Kidney epithelial cell (primary cell): ENCODE measurements at places on chromosomes 6 and 20.
A peak's percentile ranks its signal among the peaks of the same experiment; 100 is the strongest.

- DNase-seq = no peak
Observed at GRCh38 chr6:32460528-32460927, 20.8 kb downstream of the HLA-DRA start.

DNA sequence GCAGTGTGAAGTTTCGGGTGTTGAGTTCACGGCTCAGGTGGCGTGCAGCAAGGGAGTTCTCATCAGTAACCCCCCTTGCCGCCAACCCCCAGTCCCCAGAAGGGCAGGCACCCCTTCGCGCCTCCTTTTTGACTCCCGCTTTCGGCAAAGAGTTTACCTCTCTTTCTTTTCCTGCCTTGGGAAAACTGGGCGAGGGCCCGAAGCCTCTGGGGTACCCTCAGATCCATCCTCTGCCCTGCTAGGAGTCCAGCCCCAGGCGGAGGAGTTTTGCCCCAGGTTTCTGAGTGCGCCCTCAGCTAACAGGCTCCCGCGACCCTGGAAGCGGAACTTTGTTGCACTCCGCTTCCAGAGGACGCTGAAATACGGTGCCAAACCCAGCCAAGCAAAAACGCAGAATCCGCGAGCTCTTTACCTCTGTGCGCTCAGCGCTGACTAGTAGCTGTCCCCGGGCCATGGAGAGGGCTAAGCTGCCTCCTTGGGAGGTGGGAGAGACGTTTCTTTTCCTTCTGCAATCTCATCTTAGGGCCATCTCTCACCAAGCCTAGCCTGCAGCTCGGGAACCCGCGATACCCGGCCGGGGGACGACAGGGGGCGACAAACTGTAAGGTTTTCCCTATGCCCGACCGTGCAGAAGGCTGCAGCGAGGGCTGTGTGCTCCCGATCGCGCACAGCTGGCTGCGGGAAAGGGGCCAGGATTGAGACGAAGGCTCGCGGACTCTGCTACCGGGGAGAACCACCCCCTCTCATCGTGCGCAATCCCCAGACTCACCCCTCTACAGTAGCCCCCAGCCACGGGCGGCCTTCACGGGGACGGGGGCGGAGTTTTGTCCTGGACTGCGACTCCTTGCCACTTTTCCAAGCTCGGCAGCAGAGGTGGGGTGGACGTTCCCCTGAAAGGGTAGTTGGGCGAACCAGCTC lies 2.7 kb upstream of the PAX1 start:
- DNase-seq = no peak

DNA sequence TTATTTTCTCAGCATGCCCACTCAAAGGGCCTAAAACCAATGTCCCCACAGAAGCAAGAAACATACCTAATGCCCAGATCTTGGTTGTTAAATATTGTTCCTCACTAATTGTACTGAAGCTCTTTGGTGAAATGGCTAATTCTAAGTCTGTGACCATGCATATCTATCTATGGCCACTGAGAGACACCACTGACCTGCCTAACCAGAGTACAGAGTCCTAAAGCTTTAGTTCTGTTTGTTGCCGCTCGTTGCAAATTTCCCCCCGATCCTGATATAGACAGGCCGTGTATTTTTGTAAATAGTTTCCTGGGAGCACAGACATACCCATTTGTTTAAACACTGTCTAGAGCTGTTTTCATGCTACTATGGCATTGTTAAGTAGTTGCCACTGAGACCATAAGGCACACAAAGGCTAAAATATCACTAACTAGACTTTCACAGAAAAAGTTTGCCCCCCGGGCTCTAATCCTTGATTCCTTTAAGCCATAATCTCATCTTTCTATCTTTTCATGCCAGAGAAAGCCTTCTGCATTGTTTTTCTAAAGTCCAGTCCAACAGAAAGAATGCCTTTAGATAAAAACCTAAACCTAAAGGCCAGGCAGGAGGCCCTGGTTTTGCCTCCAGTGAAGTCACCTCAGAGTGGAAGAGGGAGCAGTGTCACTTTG lies 48.7 kb downstream of the DNAAF9 start:
- no peak for DNase-seq

- DNase-seq = no peak
Observed at GRCh38 chr6:24227556-24227955, 101.5 kb downstream of the NRSN1 start.

GRCh38 chr20:2387180-2387577 lies 6.5 kb downstream of the TGM6 start:
- no peak for DNase-seq

DNA sequence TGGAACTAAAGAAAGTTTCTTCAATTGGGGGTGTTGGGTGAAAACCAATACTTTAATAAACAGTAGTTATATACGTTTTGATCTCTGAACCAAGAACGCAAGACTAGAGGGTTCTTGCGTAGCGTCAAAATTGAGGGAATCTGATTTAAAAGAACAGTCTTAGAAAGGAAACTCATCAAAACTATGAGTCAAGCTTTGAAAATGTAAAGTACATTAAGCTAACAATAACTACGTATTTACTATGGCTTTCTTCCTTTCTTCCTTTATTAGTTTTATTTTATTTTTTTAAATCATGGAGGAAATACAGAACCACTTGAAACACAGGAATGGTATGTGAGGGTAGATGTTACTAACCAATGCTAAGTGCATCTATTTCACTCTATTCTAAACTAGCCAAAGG lies 287.0 kb upstream of the RSPO3 start:
- no peak for DNase-seq

GRCh38 chr6:108242721-108243120 lies 18.1 kb downstream of the SNX3 start:
- no peak for DNase-seq

DNA sequence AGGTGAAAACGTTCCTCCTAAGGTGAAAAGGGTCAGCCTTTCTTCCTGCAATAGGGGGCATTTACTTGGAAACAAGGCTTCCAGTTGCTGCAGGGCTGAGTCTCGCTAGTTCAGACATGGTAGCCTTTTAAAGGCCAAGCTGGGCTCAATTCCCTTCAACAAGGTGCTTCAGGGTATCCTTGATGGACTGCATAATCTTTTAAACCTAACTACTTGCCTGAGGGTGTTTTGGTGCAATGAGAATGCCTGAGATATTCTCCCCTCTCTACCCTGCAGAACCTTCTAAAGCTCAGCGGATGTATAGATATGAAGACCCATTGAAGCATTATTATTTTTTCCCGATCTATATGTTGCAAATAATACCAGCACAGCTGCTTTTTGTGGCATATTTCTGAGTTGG lies 416.1 kb downstream of the QKI start:
- DNase-seq = no peak

- no peak for DNase-seq
Observed at GRCh38 chr6:71259888-71260604, 28.6 kb upstream of the OGFRL1 start.

- DNase-seq = no peak
Observed at GRCh38 chr6:148041546-148041945, 301.1 kb upstream of the SASH1 start.

GRCh38 chr6:64691064-64691463 lies 1016.0 kb downstream of the EYS start:
- DNase-seq = no peak

DNA sequence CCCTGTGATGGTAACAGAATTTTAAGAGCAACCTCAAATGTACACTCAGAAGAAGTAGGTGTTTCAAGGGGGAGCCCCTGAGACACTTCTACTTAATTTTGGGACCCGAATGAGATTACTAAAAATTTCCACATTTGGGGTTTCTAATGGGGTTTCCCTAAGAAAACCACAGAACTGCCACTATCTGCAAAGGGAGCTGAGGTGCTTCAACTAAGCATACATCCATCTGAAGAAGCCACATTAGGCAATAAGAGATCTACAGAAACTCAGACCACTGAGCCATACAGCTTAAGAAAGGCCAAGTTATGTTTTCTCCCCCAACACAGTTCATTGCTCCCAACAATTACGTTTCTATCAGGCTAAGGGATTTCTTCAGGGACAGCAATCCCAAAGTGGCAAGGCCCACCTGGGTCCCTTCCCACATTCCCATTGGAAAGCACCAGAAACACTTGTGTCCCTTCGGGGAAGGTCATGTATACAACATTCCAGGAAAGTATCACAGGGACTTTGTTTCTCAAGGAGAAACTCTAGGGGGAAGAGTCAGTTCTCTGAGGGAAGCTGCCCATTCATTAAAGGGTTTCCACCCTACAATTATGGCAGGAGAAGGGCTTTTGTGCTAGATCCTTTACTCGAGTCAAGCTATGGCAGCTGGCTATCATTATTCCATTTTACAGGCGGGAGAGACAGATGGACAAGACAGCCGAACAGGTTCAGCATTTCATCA lies 5.0 kb downstream of the BCL2L1 start:
- no peak for DNase-seq

DNA sequence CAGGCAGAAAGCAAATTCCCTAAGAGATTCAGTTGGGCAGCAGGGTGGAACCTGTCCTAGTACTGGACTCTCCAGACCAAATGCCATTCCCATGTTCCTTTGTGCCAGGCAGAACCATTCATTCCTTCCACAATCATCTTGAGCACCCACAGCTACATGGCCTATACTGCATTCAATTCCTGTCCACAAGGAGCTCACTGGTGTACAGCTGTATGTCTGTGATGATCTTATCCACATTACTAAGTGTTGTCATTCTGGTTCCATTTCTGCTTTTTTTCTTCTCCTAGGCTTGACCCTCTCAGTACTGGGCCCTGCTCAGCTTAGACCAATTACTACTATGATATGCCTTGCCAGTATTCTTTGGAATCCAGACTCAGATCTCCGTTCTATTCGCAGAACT lies 27.5 kb downstream of the MAN1A1 start:
- DNase-seq = no peak

DNA sequence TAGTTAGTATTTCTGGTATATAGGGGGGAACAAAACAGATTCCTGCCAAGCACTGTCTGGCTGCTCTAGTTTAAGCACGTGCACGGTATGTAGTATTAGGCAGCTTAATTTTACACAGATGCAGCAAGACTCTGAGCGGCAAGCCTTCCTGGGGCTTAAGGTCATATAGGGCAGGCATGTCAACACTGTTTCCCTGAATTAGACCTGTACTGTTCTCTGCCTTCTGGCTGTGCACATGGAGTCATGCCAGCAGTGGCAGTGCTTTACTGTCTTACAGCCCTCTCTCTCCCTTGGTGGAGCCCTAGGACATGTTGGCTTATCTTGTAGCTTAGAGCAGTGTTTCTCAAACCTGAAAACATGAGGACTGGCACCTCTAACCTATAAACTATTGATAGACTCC lies 56.6 kb downstream of the PHF20 start:
- no peak for DNase-seq

DNA sequence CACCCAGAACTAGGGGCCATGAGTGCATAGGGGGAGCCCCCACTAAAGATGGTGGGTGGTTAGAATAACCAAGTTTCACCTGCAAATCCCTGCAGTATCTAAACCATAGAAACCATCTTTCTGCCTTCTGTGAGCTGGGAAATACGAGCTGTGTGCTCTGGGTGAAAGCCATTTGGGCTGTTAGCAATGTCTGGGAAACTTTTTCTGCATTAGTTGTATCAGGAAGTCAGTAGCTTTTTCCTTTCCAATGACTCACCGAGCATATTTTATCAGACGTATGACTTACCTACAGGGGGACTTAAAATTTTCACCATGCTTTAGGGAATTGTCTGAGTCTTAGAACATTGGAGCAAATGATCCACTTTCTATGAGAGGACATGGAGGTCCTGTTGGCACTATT lies 584.0 kb downstream of the QKI start:
- no peak for DNase-seq

- peak; percentile 10 for DNase-seq
Observed at GRCh38 chr6:147418523-147418922, 90.0 kb upstream of the SAMD5 start.

DNA sequence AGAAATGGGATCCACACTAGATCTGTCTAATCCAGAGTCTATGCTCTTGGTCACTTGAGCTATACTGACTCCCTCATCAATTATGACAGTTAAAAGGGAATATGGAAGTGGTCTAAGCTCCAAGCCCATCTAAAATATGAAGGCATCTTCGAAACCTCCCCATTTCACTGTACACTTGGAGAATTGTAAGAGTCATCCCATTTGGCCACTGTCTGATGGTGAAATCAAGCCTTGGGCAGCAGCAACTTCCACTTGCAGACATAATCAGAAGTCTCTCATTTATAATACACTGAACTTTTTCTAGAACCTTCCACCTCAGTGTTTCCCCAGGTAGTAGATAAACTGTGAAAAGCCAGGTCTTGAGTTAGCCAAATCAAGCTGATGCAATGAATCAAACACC lies 26.3 kb upstream of the UBR2 start:
- DNase-seq = no peak

- no peak for DNase-seq
Observed at GRCh38 chr20:5718896-5719595, 31.2 kb upstream of the SHLD1 start.

DNA sequence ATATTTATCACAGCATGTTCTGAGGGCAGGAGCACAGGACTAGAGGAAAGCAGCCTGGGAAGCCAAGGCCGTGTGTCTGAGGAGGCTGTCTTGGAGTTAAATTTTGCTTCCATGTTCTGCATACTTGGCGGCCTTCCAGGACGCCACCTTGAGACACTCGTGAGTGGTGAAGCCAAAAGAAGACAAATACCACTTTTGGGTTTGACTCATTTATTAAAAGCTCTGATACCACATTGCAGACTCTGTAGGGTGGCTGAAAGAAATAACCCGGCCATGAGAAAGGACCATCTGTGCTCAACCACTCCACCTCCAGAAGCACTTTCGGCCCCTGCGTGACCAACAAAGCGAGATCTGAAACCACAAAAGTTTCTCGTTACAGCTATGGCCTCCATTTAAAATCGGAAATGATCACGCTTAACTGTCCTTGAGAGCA lies 120.0 kb downstream of the TMEM242 start:
- no peak for DNase-seq

- DNase-seq = no peak
Observed at GRCh38 chr6:102215425-102215824, 821.9 kb downstream of the GRIK2 start.

DNA sequence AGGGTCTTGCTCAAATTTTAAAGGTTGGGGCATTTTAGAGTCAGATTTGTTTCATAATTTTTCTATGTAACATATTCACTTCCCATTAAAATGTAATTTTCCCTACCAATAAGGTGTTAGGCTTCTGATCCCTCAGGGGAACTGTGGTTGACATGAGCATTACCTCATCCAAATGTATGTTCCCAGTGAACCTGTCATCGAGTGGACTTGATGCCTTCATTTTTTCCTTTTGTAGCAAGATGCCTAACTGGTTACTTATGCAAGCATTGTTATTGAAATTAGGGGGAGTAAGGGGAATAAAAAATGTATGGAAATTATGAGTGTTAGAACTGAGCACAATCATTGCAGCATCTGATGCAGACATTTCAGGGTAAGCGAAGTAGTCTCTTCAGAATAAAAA lies 360.5 kb downstream of the BCKDHB start:
- DNase-seq = no peak

DNA sequence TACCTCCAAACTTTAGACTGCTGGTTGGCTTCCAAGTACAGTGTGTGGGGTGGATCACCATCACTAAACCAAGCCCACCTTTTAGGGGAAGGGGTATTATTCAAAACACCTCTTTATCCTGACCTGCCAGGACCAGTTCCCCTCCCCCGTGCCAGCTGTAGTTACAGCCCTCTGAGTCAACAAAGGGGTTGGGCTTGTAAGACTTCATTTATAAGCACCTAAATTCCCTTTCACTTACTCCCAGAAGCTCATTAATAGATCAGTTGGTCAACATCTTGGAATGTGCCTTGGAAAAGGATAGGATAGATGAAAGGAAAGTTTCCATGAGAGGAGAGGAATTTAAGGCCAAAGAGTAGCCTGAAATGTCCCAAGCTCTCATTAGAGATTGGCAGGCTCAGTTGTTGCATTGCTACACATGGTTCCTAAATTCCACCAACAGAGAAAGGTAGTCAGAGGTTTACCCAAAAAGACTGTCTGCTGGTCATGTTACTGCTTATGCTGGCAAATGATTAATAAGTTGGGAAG lies 59.2 kb downstream of the TNFAIP3 start:
- peak; percentile 94 for DNase-seq

GRCh38 chr20:38735172-38735571 lies 10.9 kb downstream of the SLC32A1 start:
- DNase-seq = no peak
